Uterus (tissue), 4 donors: ENCODE measurements at places on chromosomes 3 and 15. TPM values are rescaled to one million over a fixed set of nuclear protein-coding genes. Genes with fewer than 3 reads are reported as not detected.

CFAP92 gene
- total RNA-seq: 3.5 TPM

ZNF660 gene
- 7.6 TPM for total RNA-seq

RBP2 gene
- not detected for total RNA-seq

WDR76 gene
- 114 TPM for total RNA-seq

ASB14 gene
- total RNA-seq: 0.28 TPM

DAPK2 gene
- total RNA-seq: 1.0 TPM

KNG1 gene
- not detected for total RNA-seq

CPLX3 gene
- total RNA-seq: not detected

ATP13A4 gene
- total RNA-seq: 5.9 TPM

PARP14 gene
- 46.2 TPM for total RNA-seq

COPB2 gene
- total RNA-seq: 65.8 TPM

WNT5A gene
- total RNA-seq: 31.9 TPM
